Fibroblast of the aortic adventitia (primary cell): ENCODE measurements at places on chromosomes 7 and 10. TPM values are rescaled to one million over a fixed set of nuclear protein-coding genes. Genes with fewer than 3 reads are reported as not detected.

MAGI2 gene
- 16.1 and 25.5 TPM in 2 replicates for total RNA-seq

SMNDC1 gene
- total RNA-seq, result 8.9 and 27.5 TPM in 2 replicates

TRIM73 gene
- total RNA-seq, result 0.18 and 1.6 TPM in 2 replicates

PLPP4 gene
- total RNA-seq, result 7.5 TPM in 1 of 2 replicates, not detected in the other

ADAMTS14 gene
- total RNA-seq, result 2.0 and 5.3 TPM in 2 replicates

CDNF gene
- 1.2 and 2.4 TPM in 2 replicates for total RNA-seq

ELFN1 gene
- total RNA-seq, result 1.6 and 3.8 TPM in 2 replicates

STOX1 gene
- 0.09 TPM in 1 of 2 replicates, not detected in the other for total RNA-seq

FBXO24 gene
- total RNA-seq, result 0.54 TPM in 1 of 2 replicates, not detected in the other

BAMBI gene
- 1.4 and 12.8 TPM in 2 replicates for total RNA-seq

SHH gene
- total RNA-seq, result 0.36 TPM in 1 of 2 replicates, not detected in the other

- no peak for DNase-seq
These were observed 69.0 kb downstream of the TACC2 start for GRCh38 chr10:122057841-122058413.

- DNase-seq, result no peak
These were observed 13.4 kb downstream of the SLC29A4 start for GRCh38 chr7:5296015-5296610.

GRCh38 chr10:17854044-17854652 is 45.0 kb downstream of the MRC1 start:
- DNase-seq, result no peak

- no peak for DNase-seq
These were observed 1.8 kb upstream of the INTS1 start for GRCh38 chr7:1505731-1506550.

- peak; percentile 66 for DNase-seq
These were observed 676 bp downstream of the TCAF1 start for GRCh38 chr7:143901332-143901667.

GRCh38 chr7:88268051-88268450 is 38.6 kb downstream of the STEAP4 start:
- DNase-seq, result no peak

DNA sequence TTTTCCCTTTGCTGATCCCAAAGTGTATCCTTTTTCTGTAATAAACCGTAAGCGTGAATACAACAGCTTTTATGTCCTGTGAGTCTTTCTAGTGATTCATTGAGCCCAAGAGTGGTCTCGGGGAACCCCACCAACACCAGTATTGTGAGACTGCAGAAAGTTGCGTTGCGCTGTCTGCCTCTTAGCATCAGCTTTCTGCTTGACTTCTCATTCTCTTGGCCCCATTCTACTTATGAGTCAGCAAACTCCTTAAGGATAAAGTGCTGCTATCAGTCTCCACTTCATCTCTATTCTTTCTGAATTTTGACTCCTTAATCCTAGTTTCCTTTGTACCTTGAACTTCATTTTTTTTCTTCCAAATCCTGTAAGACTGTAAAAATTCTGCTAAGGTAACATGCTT is 184.3 kb upstream of the MBL2 start:
- DNase-seq, result no peak

GRCh38 chr7:94741179-94741578 is 85.2 kb upstream of the SGCE start:
- DNase-seq, result no peak

DNA sequence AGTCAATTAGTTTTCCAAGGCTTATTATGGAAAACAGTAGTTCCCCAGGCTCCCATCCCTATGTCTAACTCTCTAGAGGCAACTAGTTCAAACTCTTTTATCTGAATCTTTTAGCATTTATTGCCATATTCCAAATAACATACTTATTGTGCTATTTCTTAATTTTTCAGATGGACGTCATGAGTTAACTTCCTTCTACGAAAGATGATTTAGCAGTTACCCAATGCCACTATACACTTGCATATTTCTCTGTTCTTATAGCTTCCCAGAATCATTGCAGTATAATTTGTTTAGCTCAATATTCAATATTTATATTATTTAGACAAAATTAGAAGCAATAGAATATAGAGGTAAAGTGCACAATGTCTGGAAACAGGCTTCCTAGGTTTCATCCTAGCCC is 52.8 kb downstream of the REEP3 start:
- DNase-seq, result no peak

GRCh38 chr10:71569775-71570588 is 149.6 kb downstream of the C10orf105 start:
- peak; percentile 54 for DNase-seq

GRCh38 chr7:122972056-122972455 is 23.4 kb downstream of the TAS2R16 start:
- DNase-seq, result no peak

DNA sequence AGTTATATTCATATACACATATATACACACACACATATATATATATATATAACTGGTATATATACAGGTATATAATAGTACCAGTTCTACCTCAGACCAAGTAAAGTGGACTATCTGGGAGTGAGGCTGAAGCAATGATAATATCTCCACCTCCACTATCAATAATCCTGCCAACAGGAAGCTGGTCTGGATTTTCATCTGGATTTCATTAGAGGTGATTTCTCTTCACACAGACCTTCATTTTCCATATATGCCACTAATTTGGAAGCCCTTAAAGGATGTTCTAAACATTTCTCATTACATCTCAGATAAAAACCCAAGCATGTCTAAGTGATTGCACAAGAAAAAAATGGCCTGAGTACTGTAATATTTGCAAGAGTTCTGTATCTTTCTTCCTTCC is 1.7 kb upstream of the SLC35B4 start:
- peak; percentile 6 for DNase-seq

GRCh38 chr7:88111140-88111743 is 108.6 kb downstream of the SRI start:
- DNase-seq, result peak; percentile 65

DNA sequence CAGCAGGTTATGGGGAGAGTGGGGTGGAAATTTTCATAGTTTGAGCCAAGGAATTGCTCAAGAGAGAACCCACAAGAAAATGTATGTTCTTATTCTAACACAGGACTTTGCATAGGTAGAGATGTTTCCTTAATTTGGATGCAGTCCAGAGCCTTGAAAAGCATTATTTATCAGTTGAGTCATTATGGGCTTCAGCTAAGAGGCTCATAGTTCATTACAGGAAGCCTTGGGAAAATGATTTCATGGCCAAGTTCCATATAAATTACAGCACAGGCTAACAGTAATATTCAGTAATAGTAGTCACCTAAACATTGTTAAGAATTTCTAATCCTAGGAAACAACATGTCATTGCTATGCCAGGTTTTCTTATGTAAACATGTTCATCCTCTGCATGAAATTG is 131.1 kb upstream of the PTPRZ1 start:
- DNase-seq, result no peak

- DNase-seq, result no peak
These were observed 97.6 kb downstream of the AASS start for GRCh38 chr7:122046402-122046801.

DNA sequence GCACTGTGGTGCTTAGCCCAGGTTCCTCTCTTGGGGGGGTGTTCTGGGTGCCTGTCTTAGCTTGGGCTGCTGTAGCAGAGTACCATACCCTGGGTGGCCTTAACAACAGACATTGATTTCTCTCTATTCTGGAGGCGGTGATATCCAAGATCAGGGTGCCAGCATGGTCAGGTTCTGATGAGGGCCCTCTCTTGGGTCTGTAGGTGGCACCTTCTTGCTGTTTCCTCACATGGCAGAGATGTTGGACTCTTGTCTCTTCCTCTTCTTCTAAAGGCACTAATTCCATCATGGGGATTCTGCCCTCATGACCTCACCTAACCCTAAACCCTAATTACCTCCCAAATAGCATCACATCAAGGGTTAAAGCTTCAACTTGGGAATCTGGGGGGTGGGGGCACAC is 19.9 kb upstream of the CRHR2 start:
- DNase-seq, result no peak

DNA sequence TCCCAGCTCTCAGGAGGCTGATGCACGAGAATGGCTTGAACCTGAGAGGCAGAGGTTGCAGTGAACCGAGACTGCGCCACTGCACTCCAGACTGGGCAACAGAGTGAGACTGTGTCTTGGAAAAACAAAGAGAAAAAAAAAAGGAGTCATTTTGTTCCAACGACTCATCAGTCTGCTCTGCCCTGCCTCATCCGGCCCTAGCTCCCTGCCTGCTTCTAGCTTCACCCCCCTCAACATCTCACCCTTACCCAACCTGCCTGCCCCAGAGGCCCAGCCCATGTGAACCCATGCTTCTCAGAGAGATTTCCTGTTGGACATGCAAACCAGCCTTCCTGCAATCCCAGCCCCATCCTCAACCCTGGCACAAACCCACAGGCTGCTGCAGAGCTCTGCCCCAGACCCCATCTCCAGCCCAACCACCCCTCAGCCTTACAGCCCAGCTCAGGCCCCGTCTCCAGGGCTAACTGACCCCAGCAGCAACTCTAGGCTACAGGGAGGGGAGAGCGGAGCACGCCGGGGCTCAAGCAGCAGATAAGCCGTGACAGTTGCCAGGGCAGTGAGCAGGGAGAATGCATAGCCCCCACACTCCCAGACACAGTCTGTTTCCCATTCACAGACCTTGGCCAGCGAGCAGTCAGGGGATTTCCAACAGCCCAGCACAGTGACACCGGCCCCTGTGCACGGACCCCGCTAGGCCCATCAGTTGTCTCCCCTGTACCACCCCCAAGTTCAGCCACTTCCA is 86.0 kb upstream of the KCTD7 start:
- DNase-seq, result peak; percentile 28

DNA sequence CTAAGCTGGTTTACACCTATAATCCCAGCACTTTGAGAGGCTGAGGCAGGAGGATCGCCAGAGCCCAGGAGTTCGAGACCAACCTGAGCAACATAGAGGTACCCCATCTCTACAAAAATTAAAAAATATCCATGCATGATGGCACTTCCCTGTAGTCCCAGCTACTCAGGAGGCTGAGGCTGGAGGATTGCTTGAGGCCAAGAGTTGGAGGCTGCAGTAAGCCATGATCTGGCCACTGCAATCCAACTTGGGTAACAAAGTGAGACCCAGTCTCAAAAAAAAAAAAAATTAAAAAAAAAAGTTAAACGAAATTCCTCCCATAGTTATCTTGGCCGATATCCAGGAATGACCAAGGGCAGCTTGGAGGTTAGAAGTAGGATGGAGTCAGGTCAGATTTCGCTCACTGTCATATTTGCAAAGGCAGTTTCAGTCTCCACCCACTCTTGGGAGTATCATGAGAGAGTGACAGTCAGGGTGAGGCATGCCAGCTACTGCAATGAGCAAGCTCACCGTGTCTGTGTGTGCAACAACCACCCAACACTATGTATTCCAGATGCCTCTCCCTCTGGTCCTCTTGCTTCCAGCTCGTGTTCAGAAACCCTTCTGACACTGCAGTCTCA is 6.0 kb upstream of the ZDHHC4 start:
- peak; percentile 17 for DNase-seq

- DNase-seq, result no peak
These were observed 26.3 kb downstream of the GHRHR start for GRCh38 chr7:30989824-30990672.
